HS-27A (cell line): ENCODE measurements at places on chromosomes 13 and 19.

- no peak for DNase-seq
These were observed 27.2 kb downstream of the FOXO1 start for GRCh38 chr13:40639221-40639681.

- no peak for DNase-seq
These were observed 32.3 kb downstream of the ATP7B start for GRCh38 chr13:51978796-51979556.

- DNase-seq, result no peak
These were observed 23.2 kb downstream of the UBXN6 start for GRCh38 chr19:4434391-4434790.

DNA sequence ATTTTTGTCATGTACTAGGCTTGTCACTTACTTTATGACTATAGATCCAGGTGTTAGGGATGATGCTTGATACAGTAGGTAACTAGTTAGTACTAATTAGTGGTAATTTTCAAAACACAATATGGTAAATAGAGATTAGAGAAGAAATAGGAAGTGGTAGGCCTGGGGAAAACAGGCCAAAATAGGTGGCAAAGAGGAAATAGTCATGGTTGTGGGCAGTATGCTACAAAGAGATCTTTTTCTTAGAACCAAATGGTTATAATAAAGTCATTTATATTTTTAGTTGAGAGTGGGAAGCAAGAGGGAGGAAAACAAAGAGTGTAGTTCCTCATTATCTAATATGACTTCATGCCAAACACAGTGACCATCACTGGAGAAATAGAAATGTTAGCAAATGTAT lies 9.1 kb upstream of the VWA8 start:
- DNase-seq, result no peak

DNA sequence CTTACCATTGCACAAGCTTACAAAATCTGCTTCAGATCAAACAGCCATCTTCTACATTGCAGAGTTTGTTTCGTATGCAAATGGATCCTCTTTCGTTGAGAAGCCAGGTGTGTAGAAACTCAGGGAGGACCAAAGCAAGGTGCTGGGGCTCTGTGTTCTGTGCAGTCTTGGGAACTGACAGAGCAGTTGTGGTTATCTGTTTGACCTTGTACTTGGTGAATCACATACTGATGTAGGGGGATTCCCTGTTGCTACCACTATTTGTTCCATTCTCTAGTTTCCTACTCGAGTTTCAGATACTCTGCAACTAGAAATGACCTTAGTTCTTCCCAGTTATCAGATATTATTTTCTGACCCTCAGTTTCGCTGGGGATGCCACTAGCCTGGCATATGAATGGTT lies 95.2 kb upstream of the CLDN10 start:
- DNase-seq, result no peak

- no peak for DNase-seq
These were observed 31.6 kb upstream of the POP4 start for GRCh38 chr19:29574510-29574909.

GRCh38 chr19:40341601-40342482 lies 6.4 kb downstream of the C19orf47 start:
- no peak for DNase-seq

DNA sequence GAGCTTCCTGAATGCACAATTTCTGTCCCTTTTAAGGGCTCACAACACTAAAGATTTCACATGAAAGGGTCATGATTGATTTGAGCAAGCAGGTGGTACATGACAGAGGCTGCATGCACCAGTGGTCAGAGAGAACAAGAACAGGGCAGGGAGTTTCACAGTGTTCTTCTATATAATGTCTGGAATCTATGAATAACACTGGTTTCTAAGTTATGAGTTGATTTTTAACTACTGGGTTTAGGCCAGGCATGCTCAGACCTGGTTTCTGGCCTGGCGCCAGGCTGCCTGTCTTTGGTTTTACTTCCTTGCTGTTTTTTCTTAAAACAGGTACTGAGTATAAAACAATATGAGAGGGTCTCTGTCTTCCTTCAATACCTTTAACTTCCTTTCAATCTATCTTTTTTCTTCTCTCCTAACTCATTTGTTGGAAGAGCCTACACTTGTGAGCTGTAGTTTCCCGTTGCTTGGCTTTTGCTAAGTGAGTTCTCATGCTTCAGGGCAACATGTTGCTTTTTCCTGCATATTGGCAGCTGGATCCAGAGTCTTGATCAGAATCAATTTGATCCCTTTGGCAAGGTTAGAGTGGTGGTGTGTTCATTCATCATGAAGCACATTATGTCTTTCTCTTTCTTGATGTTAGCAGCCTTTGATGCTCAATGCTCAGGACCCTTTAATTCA lies 38.5 kb upstream of the FGF14 start:
- DNase-seq, result no peak

DNA sequence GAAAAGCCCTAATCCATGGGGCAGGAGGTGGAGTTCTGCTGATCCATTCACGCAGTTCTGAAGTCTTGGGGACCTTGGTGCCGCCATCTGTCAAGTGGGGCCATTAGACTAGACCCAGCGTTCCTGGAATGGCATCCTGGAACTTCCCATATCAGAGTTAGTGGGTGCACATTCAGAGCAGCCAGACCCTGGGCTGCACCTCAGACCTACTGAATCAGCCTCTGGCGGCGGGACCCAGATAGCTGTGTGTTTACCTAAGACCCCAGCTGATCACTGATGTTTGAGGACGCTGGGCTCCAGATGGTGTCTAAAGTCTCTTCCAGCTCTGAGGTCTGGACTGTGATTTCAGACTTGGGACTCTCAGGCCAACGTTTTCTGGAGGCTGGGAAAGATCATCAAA lies 12.8 kb downstream of the POP4 start:
- DNase-seq, result no peak

GRCh38 chr13:82010780-82011179 lies 1669.9 kb upstream of the SPRY2 start:
- DNase-seq, result no peak

- DNase-seq, result no peak
These were observed 228.2 kb downstream of the PCDH20 start for GRCh38 chr13:61187471-61187870.

GRCh38 chr19:1239796-1240737 lies 1.5 kb upstream of the ATP5F1D start:
- DNase-seq, result no peak

DNA sequence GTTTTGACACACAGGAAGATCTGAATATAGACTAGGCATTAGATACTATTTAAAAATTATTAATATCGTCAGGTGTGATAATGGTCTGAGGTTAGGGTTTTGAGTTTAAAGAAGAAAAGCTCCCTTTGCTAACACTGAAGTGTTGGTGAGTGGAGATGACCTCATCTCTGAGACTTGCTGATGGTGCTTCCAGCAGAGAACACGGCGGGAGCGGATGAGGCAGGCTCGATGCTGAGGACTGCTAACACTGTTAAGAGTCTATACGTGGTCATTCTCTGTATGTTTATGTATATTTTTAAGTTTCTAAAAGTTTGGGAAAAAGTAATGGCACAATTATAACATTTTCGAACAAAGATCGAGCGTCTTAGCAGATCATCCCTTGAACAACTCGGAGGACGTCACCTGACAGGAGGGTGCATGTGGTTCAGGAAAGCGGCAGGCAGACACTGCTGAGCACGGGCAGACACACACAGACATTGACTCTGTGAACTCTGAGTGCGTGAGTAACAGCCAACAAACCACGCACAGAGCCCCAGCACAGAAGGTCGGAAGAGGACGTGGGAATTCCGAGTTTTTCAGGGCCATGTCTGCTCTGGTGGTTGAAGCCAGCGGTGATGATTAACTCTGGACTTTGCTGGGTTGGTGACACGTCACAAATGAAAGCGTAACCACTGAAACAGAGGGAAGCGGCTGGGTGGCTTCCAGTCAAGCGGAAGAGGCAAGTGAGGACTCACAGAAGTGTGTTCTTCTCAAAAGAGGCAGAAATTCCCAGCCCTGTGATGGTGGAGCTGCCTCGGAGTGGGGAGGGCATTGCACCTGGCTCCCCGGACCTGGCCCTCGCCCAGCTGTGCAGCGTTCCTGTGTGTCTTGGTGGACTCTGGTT lies 91.9 kb upstream of the TEX29 start:
- no peak for DNase-seq

GRCh38 chr13:45434556-45435371 lies 16.6 kb upstream of the SLC25A30 start:
- DNase-seq, result no peak

GRCh38 chr19:46840498-46840942 lies 10.1 kb downstream of the AP2S1 start:
- DNase-seq, result no peak

DNA sequence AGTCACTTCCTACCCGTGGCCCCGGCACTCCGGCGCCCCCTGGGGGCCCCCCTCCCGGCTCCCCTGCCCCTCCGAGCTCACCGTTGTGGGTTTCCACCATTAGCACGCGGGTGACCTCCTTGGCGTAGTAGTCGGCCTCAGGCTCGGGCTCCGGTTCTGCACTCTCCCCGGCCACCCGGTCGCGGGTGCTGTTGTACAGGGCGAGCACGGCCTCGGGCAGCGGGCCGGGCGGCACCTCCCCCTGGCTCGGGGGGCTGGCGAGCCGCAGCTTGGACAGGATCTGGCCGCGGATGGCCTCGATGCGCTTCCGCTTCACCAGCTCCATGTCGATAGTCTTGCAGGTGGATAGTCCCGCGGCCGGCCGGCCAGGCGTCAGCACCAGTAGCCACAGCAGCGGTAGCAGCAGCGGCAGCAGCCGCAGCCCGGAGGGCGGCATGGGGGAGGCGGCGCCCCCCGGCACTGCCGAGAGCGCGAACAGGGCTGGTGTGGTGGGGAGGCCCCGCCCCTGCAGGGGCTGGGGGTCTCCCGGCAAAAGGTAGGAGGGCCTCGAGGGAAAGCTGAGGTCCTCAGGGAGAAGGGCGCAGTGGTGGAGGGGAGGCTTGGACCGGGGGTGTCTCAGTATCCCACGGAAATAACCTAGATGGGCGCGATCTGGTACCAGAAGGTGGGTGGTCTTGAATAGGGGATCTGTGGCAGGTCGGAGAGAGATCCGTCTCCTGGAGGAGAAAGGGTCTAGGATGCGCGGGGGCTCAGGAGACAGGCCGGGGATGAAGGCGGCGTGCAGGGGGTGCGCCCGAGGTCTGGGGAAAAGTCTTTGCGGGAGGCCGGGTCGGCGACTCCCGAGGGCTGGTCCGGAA lies 885 bp downstream of the TGFB1 start:
- DNase-seq, result peak; percentile 64

DNA sequence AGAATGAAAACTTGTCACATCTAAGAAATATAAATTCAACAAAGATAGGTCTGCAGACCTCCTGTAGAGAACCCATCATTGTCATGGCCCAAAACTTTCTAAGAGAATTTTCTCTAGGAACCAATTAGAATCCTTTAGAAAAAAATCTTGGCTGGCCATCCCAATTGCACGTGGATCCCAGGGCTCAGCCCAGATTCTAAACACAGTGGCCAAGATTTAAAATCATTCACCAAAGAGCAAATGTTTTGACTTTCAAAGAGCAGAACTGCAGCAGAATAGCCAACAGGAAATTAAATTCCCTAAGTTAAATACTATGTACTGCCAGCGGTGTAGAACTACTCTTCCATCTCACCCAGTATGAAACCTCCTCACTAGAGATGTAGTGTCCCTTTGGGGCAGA lies 21.3 kb downstream of the IPO5 start:
- no peak for DNase-seq

GRCh38 chr13:110942248-110942981 lies 27.5 kb upstream of the ANKRD10 start:
- no peak for DNase-seq

- DNase-seq, result no peak
These were observed 3.8 kb downstream of the C13orf46 start for GRCh38 chr13:113969973-113970611.

GRCh38 chr19:14093117-14093823 lies 2.7 kb upstream of the SAMD1 start:
- DNase-seq, result no peak

- no peak for DNase-seq
These were observed 12.1 kb downstream of the CCDC70 start for GRCh38 chr13:51873837-51874236.

GRCh38 chr19:14871619-14872230 lies 14.2 kb downstream of the OR7A17 start:
- no peak for DNase-seq

DNA sequence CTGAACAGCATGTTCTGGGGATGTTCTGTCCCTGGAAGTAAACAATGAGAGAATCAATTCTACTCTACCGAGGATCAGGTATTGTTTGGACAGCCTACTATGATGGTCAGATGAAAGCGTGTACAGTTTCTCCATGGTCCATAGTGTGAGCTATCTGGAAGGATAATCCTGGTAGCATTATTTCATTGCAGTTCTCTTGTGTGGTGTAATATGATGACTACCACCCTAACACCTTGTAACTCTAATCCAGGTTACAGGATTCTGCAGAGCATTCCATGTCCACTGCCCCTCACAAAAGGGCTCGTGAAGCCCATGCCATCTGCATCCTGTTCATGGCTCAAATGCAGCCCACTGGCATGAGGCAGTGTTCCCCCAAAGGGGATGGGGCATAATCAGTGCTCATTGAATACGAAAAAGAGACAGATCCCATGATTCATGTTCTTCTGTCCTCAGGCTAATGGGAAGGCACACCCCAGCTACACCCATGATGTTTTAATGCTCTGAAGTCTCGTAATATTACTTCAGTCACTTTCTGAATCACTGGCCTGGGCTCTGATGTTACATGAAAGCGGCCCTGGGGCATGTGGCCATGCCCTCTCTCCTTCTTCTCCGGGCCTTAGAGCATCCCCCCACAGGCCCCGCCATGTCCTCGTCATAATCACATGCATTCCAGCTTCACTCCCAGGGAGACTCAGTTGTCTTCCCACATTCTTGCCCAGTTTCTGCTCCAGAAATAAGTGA lies 68.4 kb downstream of the HSPH1 start:
- DNase-seq, result no peak

DNA sequence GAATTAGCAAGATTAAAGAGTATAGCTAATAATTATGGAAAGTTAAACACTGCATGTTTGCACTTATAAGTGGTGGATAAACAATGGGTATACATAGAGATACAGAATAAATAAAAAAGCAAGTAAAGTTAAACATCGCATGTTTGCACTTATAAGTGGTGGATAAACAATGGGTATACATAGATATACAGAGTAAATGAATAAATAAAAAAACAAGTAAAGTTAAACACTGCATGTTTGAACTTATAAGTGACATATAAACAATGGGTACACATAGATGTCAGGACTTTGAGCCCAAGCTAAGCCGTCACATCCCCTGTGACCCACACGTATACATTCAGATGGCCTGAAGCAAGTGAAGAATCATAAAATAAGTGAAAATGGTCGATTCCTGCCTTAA lies 1533.3 kb upstream of the SPRY2 start:
- DNase-seq, result no peak

- DNase-seq, result no peak
These were observed at the start of gene SLC44A2 for GRCh38 chr19:10625003-10625761. Gene SLC44A2, plus strand, starts transcription at chr19:10625553. Its CDS starts 81 bp downstream, at chr19:10625634.

GRCh38 chr13:26074706-26075105 lies 22.9 kb upstream of the SHISA2 start:
- DNase-seq, result no peak

- DNase-seq, result no peak
These were observed 60.5 kb downstream of the GADD45B start for GRCh38 chr19:2536461-2536860.

GRCh38 chr19:55283548-55284377 lies at the start of gene BRSK1:
Gene BRSK1, plus strand, starts transcription at chr19:55283997. Its CDS starts 446 bp downstream, at chr19:55284443.
- DNase-seq, result no peak
